ENCODE measurements at places on chromosomes 6 and 20. TPM values are rescaled to one million over a fixed set of nuclear protein-coding genes. Genes with fewer than 3 reads are reported as not detected.

Gene SEMG1
- total RNA-seq: not detected

Gene RAE1
- total RNA-seq: 13.8 TPM

Gene CST7
- total RNA-seq: not detected

Gene PCIF1
- 7.3 TPM for total RNA-seq

Gene IP6K3
- total RNA-seq: not detected

Gene EFCAB8
- under 0.01 TPM for total RNA-seq

Gene UFL1
- total RNA-seq: 13.9 TPM

Gene ENPP5
- total RNA-seq: not detected

Gene RAMACL
- total RNA-seq: 1.8 TPM

Gene OSBPL2
- total RNA-seq: 17.6 TPM

Gene TXLNB
- total RNA-seq: 1.1 TPM

Gene HECA
- total RNA-seq: 24.5 TPM

Gene PPIL6
- total RNA-seq: 0.16 TPM

Gene OPN5
- total RNA-seq: not detected

Gene PACSIN1
- total RNA-seq: not detected

Gene SIRPA
- 75.3 TPM for total RNA-seq

Gene DEFB126
- total RNA-seq: not detected

Gene FAM8A1
- 10.1 TPM for total RNA-seq

Gene STMND1
- not detected for total RNA-seq

Gene MYL9
- 4.3 TPM for total RNA-seq

Measured in bladder microvascular endothelial cell (primary cell).